Right ventricle myocardium inferior (tissue), 1 donor: ENCODE measurements at places on chromosomes 3 and 15.

- no peak for DNase-seq
Measured at GRCh38 chr3:183536238-183536880, 19.1 kb downstream of the KLHL6 start.

DNA sequence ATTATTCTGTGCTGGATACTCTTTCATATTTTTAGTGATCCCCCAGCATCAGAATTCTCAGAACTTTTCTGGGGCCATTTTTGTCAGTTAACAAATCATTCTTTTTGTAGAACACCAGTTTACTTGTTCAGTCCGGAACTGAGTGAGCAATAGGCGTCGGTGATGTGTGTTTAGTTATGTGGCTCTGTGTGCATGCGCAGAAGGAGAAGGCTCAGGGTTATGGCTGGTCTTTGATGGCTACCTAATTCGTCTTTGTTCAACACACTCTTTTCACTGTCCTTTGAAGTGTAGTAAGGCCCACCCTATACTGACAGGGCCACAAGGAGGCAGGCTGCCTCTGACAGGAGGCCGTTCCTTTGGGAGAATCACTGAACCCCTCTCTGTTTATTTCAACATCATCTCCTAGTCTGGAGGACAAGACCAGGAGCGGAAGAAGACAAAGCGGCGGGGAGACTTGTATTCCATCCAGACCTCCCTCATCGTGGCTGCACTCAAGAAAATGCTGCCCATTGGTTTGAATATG, 158.2 kb upstream of the CHRM5 start:
- no peak for DNase-seq

- no peak for DNase-seq
Measured at GRCh38 chr3:19348941-19349564, 200.7 kb downstream of the KCNH8 start.

GRCh38 chr3:104750581-104750980, 616.1 kb upstream of the ALCAM start:
- no peak for DNase-seq

DNA sequence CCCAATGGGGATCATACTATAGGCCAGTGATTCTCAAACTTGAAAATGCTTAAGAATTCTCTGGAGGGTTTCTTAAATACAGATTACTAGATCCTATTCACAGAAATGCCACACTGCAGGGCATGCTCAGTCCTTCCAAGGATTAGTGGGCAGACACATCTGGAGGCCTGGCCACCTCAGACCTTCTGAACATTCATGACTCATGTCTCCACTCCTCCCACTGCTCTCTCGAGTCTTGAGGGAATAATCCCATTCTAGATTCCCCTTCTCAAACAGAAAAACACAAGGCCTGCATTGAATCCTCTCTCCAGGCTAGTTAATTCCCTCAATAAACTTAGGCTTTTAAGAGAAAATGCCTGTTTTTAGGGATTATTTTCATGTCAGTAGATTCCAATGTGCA, 22.1 kb downstream of the ZNF621 start:
- no peak for DNase-seq

DNA sequence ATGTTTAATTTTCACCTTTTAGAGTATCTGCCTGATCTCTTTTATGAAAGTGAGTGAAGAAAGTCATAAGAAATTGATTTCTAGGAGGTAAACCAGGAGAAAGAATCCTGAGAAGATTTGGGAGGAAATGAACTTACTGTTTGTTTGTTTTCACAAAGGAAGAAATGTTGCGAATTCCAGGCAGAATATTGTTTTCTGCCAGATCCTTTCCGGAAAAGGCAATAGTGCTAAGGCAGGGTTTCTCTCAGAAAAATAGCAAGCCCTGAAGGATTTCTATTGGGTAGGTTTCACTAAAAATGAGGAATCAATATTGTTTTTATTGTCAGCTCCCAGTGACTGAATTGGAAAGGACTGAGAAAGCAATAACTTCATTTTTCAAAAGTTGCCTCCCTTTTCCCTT, 85.7 kb upstream of the TGFBR2 start:
- DNase-seq = no peak

GRCh38 chr3:59429198-59429597, 379.4 kb upstream of the CFAP20DC start:
- DNase-seq = no peak

GRCh38 chr3:5929027-5929426, 741.5 kb downstream of the EDEM1 start:
- no peak for DNase-seq

- no peak for DNase-seq
Measured at GRCh38 chr3:156694536-156694935, 20.1 kb downstream of the TIPARP start.

GRCh38 chr15:85704720-85705429, 89.8 kb downstream of the KLHL25 start:
- no peak for DNase-seq

- peak; percentile 84 for DNase-seq
Measured at GRCh38 chr3:38004415-38005075, 14.0 kb downstream of the VILL start.

DNA sequence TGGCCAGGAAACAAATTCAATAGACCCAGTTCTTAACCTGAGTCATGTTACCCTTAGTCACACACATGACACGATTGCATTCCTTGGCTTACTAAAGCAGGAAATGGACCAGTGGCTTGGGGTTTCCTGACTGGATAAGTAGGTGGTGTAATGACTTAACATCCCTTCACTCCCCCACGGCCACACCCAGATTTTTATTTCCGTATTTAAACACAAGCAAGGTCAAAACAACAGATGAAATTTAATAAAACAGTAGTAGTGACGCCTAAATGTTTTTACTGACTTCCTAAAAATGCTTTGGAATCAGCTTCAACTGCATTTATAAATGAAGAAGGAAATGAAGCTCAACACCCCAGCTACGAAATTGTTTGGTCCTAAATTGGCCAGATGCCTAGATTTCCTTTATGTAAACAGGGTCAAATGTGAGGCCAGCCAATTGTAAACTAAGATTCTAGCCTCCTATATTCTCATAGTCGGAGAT, 324.3 kb downstream of the CHST2 start:
- DNase-seq = no peak

- DNase-seq = no peak
Measured at GRCh38 chr3:159029306-159030026, 227.6 kb downstream of the MFSD1 start.

DNA sequence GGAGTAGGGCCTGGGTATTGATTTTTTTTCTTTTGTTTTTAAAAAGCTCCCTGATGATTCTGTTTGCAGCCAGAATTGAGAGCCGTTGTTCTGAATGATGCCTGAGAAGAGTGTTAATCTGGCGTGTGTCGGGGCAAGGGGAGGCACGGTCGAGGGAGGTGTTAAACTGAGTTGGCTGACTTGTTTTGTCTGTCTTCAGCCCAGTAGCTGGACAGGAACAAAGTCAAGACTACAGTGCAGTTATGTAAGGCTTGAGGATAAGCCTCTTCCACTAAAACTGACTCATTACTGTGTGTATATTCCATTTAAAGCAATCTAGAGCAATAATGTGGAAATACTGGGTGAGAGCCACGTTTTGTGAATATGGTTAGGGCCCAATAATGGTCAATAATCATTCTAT, 119.0 kb upstream of the DLG1 start:
- no peak for DNase-seq

DNA sequence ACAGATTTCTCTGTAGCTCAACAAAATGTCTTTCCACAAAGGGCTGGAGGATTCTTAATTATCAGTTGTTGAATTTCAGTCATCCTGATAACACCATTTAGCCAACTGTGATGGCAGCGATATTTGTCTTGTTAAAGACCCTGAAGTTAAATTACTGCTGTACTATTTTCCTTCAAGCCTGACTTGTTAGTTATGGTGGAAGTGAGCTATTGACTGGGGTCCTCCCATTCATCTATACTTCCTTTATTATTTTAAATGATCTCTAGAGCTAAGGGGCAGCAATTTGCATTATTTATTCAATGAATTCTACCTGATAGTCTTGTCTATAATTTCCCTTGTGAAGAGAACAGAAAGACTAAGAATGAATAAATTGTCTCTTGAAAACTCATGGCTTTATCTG, 64.1 kb downstream of the RBMS3 start:
- no peak for DNase-seq

GRCh38 chr15:87294854-87295253, 961.7 kb downstream of the NTRK3 start:
- no peak for DNase-seq

GRCh38 chr3:152094406-152094805, 174.3 kb upstream of the MBNL1 start:
- DNase-seq = no peak

DNA sequence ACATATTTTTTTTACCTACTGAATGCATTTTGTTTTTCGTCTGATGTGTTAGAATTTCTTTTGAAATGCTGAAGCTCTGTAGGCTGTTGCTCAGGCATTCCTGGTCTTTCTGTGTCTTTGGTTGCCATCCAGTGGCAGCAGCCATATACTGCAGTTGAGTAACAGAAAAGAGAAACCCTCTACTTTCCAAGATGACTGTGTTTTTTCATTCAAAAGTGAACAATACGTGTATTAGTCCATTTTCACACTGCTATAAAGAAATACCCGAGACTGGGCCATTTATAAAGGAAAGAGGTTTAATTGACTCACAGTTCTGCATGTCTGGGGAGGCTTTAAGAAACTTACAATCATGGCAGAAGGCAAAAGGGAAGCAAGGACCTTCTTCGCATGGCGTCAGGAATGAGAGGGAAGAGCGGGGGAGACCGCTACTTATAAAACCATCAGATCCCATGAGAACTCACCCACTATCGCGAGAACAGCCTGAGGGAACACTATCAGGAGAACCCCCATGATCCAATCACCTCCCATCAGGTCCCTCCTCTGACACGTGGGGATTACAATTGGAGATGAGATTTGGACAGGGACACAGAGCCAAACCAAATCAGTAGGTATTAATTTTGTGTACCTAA, 4.7 kb upstream of the GOLGA8B start:
- DNase-seq = no peak

- no peak for DNase-seq
Measured at GRCh38 chr15:60557191-60557618, 78.3 kb upstream of the ICE2 start.

- no peak for DNase-seq
Measured at GRCh38 chr15:88872106-88872505, 23.2 kb downstream of the HAPLN3 start.

DNA sequence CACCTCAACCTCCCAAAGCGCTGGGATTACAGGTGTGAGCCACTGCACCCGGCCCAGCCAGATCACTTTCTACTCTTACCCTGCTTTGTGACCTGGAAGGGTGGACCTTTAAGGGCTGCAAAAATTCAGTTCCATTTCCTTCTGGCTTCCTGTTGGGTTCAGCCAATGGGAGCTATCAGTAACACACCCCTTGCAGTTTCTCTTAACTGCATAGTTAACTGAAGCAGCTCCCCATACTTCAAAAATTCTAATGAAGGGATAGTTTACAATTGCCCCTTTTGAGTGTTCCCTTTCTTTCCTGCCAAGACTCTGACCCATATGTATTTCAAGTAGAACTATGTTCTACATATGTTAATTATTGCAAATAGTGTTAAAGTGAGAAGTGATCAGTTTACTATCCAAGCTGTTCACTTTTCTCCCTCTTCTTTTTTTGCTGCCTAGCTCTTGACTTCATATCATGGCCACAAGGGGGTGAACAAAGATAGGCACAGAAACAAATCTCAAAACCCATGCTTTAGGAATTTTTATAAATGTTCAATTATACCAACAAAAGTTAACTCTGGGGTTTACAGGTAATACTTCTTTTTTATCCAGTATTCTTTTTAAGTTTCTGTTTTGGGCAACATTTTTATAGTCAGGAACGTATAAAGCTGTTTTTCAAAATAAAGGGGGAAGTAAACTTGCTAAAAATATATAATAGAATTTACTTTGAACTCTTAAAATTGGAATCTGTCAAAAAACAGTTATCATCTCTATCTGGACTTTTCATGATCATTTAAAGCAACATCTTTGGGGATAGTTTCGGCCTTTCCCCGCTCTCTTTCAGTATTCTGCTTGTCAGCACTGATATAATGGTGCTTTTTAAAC, 8.1 kb downstream of the PGBD4 start:
- no peak for DNase-seq

- DNase-seq = no peak
Measured at GRCh38 chr3:176183181-176183580, 1014.1 kb downstream of the TBL1XR1 start.

GRCh38 chr3:121231872-121232271, 313.9 kb downstream of the POLQ start:
- DNase-seq = no peak

DNA sequence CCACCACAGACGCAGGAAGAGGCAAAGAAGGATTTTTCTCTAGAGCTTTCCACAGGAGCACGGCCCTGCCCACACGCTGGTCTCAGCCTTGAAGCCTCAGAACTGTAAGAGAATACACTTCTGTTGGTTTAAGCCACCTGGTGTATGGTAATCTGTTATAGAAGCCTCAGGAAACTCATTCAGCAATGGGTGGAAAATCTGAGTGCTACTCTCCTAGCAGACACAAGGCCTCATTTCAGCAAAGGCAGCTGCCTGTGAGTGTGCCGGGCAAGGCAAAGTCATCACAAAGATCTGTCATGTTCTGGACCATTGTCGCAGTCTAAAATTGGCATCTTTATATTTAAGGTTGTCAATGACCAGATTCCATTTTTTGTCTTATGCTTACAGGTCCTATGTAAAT, 31.0 kb downstream of the ATP10A start:
- DNase-seq = no peak

- no peak for DNase-seq
Measured at GRCh38 chr3:148190441-148190990, 507.2 kb upstream of the AGTR1 start.

DNA sequence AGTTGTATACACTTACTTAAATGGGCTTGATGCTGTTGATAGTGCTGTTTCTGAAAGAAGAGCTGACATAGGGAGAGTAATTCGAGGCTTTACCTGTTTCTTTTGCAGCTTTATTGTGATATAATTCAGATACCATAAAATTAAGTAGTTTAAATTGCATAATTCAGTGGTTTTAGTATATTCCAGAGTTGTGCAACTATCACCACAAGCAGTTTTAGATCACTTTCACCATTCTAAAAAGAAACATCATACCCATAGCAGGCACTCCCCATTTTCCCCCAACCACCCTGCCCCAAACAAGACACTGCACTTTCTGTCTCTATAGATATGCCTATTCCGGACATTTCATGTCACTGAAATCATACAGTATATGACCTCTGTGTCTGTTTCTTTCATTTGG, 98.5 kb downstream of the MTHFS start:
- no peak for DNase-seq

GRCh38 chr3:87732294-87732693, 326.5 kb downstream of the CGGBP1 start:
- no peak for DNase-seq

DNA sequence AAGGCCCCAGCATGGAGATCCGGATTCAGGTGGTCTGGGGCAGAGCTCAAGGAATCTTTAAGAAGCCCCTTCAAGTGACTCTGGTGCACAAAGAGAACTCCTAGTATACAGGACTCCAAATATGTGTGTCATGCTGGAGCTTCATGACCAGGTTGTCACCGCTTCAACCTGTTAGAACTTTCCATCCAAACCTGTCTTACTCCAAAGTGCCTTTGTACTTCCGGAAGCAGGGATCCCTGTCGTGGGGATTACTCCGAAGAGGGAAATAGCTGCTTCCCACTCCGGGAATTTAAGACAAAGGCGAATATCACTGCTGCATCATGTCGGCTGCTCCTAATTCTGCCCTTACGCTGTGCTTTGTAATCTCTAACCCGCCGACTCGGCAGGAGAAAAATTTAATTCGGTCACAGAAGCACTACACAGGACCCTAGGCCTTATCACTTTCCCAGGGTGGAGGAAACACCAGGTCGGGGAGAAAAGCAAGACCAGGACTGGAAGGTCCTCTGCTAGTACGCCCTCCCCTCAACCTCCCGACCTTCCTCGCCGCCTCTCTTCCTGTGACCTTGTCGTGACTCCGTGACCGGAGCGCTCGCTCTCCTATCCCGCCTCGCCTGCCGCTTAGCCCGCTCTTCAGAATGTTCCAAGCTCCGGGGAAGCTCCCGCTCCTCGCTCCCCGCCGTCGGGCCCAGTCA, 730 bp downstream of the HIGD1A start:
- DNase-seq = peak; percentile 76
